ENCODE measurements at places on chromosomes 5 and 9.
A peak's percentile ranks its signal among the peaks of the same experiment; 100 is the strongest.

- no peak for DNase-seq
Measured at GRCh38 chr5:99378443-99378842, 449.6 kb upstream of the CHD1 start.

- DNase-seq = no peak
Measured at GRCh38 chr9:113997610-113998009, 80.5 kb downstream of the AMBP start.

GRCh38 chr9:136011703-136012496, 50.7 kb upstream of the UBAC1 start:
- no peak for DNase-seq

- DNase-seq = no peak
Measured at GRCh38 chr5:157245886-157246285, 20.0 kb upstream of the CYFIP2 start.

DNA sequence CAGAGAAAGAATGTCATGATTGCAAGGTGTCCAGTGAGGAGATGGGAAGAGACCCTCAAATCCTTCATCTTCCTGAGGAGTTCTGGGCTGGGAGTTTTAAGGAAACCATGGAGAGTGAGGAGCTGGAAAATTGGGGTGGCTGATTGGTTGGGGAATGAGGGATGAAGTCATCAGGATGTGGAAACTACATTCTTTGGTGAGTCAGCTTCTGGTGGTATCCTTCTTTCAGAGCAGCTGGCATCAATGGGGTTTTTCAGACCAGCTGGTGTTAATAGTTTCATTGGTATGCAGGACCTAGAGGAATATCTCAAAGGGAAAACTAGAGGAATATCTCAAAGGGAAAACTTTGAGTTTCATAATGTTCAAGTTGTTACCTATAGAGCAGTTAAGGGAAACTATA, 45.2 kb downstream of the RNF180 start:
- no peak for DNase-seq

DNA sequence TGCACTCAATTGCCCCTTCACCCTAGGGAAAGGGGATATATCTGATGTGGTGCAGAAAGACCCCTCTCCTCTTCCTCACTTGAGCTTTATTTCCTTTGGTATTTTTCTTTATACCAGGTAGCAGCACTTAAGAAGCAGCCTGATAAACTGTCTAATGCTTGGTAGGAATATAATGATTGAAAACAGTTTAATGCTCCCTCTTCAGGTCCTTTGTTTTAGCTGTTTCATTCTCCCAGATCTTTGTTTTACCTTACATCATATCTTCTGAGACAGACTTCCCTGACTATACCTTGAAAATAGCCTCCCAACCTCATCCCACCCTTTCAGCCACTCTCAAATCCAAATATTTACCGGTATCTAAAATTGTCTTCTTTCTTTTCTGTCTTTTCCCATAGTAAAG, 87.9 kb downstream of the NUDT12 start:
- DNase-seq = no peak

- DNase-seq = no peak
Measured at GRCh38 chr9:37608250-37608649, 15.9 kb upstream of the TOMM5 start.

- no peak for DNase-seq
Measured at GRCh38 chr5:19001054-19001453, 986.9 kb downstream of the CDH18 start.

- no peak for DNase-seq
Measured at GRCh38 chr5:481347-481746, 38.4 kb downstream of the EXOC3 start.

DNA sequence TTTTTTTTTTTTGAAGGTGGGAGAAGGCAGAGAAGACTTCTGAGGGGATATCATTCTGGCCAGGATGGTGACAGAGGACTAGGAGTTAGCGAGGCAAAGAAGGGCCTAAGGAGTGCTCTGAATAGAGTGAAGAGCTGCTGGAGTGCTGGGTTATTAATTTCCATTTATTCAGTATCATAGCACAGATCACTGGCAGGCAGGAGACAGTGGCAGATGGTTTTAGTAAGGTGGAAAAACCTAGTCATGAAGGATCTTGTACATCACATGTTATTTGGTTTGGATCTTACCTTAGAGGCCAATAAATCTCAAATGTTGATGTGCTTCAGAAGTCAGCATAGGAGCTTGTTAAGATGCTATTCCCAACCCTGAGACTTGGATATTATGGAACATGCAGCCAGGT, 165.5 kb downstream of the TTLL11 start:
- DNase-seq = no peak

DNA sequence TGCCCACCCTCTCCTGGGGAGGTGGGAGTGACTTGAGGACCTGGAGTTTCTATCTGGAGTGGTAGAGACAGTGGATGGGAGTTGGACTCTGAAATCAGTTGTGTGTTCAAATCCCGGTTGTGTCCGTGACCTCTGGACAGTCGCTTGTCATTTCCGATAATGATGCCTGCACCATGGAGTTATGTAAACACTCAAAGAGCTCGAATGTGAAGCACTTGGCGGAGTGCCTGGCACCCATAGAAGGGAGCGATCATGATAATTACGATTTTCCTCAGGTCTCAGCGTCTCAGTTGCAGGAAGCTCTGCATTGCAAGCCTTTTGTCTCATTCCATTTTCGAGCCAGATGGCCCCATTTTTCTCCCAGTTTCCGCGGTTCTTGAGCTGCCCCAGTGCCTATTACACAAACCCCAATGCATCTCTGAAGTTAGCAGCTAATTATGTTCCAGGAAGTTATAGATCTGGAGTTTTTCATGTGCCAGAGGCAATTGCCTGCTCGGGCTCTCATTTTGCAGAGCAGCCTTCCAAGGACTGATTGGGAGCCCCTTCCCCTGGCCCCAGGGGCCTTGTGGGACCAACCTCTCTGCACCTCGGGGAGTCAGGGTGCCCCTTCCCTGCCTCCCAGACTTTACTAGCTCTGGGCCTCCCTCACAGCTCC, 175.5 kb upstream of the MVB12B start:
- DNase-seq = peak; percentile 91
